ENCODE measurements at places on chromosomes 16 and 17. TPM values are rescaled to one million over a fixed set of nuclear protein-coding genes. Genes with fewer than 3 reads are reported as not detected.

KRTAP4-3 gene
- not detected for total RNA-seq

KRT32 gene
- 0.67 TPM for total RNA-seq

SHPK gene
- 17.7 TPM for total RNA-seq

GRCh38 chr16:65249768-65250167 is 127.9 kb upstream of the CDH11 start:
- DNase-seq: peak; percentile 78

DNA sequence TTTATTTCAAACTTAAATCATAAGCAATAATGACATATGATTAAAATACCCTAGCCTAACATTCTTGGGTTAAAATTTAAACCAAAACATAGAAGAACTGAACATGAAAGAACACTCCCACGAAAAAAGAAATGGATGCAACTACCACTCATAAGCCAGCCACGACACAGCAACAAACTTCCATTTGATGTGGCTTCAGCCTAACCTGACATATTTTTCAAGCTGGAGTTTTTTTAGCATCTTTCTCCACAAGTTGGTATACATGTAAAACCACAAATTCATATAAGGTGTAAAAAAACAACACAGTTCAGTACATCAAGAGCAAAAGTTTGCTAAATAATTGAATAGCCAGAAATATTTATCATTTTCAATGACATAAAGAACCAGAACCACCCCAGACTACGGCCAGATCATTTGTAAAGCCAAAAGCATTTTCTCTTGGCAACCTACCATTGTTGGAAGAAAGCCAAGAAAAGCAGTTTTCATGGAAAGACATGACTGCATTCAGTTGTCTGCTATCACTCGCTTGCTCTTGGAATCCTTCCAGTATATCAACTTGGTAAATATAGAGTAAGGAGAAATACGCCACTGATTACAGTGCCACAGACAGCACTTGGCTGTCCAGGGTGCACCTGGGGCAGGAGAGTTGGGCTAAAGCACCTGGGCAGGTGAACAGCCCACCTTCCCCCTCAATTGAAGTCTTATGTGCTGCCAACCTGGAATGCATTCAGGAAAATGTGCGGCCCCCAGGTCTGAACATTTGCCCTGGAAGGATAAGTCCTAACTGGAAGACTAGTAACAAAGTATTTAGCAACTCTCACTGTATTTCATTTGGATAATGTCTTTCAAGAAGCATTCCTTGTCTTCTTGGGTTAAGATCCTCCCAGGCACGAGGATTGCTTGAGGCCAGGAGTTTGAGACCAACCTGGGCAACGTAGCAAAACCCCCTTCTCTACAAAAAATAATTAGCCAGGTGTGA is 60.5 kb downstream of the CREBBP start:
- DNase-seq: no peak

GRCh38 chr17:61399131-61400065 is at the start of gene TBX2:
Gene TBX2, plus strand, starts transcription at chr17:61399843. Its CDS starts 334 bp downstream, at chr17:61400177.
- peak; percentile 93 for DNase-seq

- no peak for DNase-seq
Observed at GRCh38 chr17:57257895-57258851, 1.9 kb downstream of the MSI2 start.

GRCh38 chr16:57537194-57537505 is 779 bp upstream of the CCDC102A start:
- peak; percentile 19 for DNase-seq

GRCh38 chr16:46731691-46732555 is 16.2 kb downstream of the MYLK3 start:
- no peak for DNase-seq

All from sciatic nerve (tissue), 2 donors.